NCI-H187 (cell line): ENCODE measurements at places on chromosomes 12 and 14.

GRCh38 chr12:47837190-47838171 lies 17.8 kb upstream of the HDAC7 start:
- DNase-seq, result peak; percentile 67

GRCh38 chr12:111685322-111685810 lies 390 bp downstream of the BRAP start:
- DNase-seq, result no peak

- no peak for DNase-seq
Observed at GRCh38 chr12:56873382-56873781, 60.8 kb downstream of the SDR9C7 start.

DNA sequence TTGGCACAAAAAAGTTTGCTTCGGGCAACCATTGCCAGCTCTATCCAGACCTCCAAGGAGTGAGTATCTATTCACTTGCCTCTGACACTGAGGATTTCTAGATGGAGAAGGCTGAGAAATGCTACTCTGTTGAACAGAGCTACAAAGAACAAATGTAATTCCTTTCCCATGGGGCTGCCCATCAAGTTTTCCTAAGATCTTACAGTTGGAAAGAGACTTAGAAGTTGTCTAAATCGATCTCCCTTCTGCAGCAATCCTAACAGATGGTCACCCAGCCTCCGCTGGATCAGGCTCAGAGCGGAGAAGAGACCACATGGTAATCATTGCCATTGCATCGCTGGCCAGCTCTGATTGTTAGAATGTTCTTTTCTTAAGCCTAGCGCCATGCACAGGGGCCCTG lies 110.1 kb upstream of the BCL2L14 start:
- no peak for DNase-seq

DNA sequence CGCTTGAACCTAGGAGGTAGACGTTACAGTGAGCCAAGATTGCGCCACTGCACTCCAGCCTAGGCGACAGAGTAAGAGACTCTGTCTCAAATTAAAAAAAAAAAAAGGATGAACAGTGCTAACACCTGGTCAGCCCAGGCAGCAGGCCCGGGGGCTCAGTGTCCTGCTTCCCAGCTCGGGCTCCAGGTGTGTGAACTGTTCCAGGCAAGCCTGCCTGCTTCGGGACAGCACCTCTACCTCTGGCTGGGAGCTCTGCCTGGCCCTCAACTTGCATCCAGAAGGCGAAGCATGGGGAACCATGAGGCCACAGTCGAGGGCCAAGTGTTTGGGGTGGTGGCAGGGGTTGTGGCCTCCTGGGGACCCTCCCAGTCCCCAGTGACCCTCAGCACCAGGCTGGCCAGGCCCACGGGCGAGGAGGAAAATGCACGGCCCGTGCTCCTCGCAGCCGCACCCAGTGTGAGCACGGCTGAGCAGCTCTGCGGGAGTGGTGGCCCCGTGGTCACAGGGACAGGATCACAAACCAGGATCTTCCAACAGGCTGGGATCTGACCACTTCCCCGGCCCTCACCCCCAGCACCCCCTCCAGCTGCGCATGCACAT lies 15.5 kb downstream of the CDCA4 start:
- no peak for DNase-seq

- DNase-seq, result no peak
Observed at GRCh38 chr14:32512348-32512747, 183.2 kb downstream of the AKAP6 start.

DNA sequence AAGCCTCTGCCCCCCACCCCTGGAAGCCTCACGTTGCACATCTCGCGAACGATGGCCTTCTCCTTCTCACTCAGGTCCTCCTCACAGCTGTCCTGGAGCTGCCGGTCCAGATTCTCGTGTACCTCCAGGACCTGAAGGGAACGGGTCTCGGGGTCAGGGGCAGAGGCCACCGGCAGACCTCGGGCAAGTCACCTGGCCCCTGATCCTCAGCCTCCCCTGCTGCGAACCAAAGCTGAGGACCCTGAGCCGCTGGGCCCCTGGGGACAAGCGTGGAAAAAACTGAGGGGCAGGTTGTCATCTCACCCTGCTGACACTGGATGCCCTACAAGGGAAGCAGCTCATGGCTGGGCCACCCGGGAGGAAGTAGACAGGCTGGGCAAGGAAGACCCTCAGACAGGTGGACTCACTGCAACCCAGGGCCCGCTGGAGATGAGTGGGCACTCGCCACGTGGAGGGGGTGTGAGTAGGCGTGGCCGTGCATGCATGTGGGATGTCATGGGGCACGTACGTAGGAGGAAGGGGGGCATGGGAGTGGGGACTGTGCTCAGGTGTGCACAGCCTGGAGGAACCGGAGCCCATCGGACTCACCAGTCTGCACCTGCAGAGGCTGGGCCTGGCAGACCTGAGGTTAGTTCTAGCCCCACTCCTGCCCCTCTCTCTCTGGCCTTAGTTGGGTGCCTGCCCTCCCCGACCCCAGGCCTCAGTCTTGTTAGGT lies 35.1 kb downstream of the CCNK start:
- no peak for DNase-seq

GRCh38 chr12:171743-172676 lies 41.9 kb downstream of the SLC6A12 start:
- no peak for DNase-seq

DNA sequence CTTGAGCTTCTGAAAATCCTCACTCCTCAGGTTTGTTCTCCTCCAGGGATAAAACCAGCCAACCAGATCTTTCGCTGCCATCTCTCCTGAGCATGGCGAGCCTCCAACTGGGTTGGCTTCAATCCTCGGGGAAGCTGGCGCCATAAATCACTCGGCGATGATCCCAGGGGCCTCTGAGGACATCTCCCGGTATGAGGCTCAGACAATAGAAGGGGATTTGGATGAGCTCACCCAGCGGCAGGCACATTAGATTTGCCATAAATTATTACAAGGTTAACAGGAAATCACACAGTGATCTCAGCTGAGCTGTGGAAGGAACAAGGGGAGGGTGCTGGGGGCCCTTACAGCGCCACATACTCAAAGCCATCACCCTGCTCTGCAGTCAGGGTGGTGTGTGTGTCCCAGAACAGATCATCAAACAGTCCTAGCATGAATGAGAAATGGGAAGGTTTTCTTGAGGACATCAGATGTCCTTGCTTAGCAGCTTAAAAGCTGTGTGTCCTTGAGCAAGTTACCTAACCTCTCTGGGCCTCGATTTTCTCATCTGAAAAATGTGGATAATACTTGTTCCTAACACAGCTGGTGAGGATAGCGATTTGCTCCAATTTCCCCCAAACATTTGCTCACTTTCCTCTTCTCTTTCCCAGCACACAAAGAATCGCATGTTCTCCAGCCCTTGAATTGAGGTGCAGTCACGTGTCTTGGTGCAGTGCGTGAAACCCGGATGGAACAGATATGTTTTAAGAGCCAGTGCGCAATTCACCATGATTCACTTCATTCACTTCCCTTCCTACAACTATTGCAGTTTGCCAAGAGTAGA lies 142.8 kb downstream of the SCARB1 start:
- DNase-seq, result peak; percentile 92

- no peak for DNase-seq
Observed at GRCh38 chr14:74531467-74531866, 37.9 kb downstream of the ISCA2 start.

DNA sequence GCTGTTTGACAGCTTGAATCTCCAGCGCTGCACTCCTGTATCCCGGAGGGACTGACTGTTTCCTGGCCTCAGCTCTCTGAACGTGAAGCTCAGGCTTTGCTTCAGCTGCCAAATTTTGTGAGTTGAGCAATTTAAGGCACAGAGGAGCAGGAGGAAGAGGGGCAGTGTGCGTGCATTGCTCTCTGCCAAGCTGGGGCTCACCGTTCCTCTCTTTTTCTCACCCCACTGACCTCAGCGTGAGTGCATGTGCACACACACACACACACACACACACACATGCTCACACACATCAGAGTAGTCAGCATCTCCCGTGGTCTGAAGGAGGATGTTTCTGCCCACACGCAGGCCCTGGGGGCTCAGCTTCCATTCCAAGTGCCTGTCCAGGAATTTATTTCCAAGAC lies 27.8 kb upstream of the BDKRB2 start:
- DNase-seq, result no peak

GRCh38 chr12:128829861-128830504 lies 6.2 kb upstream of the SLC15A4 start:
- no peak for DNase-seq

GRCh38 chr12:73424484-73424883 lies 1113.2 kb upstream of the ATXN7L3B start:
- no peak for DNase-seq

DNA sequence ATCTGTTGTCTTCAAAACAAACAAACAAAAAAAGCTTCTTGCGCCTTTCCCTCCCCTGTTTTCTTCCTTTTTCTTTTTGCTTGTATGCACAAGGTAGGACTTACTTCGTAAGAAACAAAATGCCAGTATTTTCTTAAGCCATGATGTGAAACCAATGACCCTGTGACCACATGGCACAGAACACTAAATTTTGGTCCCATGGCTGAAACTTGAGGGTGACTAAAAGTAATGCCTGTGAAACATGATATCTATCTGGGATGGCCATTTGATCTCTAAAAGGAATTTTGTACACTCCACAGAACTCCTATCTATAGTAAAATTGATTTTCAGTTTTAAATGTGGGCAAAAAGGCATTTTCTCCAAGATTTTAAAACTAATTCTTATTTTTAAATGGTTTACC lies 63.6 kb downstream of the PAPOLA start:
- no peak for DNase-seq

DNA sequence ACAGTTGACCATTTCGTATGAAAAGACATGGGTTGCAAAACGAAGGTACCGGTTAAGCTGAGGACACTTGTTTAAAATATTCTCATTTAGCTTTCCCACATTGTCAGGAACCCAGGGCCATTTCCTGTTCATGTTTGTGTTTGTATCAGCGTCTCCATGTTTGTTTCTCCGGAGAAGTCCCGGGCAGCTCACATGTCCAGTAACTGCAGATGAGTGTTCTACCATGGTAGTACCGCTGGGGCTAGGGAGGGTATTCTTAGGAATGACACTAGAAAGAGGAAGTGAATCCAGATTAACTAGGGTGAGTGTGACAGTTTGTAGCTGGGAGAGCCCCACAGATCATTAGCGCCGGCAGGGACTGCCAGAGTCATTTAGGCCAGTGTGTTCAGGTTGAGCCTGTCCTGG lies 50.0 kb upstream of the EVL start:
- no peak for DNase-seq

GRCh38 chr12:104490850-104491249 lies 34.1 kb downstream of the CHST11 start:
- no peak for DNase-seq

DNA sequence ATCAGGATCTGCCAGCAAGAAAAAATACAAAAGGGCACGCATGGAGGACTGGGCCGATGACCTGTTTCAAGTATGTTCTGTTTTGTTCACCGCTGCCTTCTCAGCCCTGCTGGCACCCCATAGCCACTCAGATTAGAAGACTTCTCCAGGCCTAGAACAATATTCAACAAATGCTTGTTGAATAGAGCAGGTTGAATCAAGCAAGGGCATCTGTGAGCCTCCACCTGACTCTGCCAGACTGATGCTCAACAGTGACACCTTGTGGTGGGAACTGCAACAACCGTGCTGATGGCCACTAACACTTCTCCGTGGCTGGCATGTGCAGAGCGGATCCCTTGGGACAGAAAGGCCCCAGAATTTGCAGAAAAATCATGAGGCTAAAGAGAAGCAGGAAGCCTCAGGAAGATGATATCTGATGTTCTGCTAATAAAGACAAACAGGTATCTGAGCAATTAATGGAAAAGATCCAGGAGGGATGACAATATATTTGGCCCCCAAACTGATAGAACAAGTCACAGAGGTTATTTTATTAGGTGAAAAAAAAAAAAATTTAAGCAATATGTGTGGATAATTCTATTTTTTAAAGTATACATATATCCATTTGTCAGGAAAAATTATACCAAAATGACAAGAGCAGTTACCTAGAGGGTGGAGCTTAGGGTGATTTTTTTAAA lies 114.3 kb downstream of the KSR2 start:
- peak; percentile 51 for DNase-seq

DNA sequence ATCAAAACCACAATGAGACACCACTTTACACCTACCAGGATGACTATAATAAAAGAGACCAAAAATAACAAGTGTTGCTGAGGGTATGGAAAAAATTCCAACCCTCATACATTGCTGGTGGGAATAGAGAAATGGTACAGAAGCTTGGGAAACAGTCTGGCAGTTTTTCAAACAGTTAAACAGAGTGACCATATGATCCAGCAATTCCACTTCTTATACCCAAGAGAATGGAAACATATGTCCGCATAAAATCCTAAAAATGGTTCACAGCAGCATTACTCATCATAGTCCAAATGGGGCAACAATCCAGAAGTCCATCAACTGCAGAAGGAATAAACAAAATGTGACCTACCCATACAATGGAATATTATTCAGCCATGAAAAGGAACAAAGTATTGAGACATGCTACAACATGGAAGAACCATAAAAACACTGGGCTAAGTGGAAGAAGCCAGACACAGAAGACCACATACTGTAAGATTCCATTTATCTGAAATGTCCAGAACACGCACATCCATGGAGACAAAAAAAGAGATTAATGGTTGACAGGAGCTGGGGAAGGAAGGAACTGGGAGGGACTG lies 44.5 kb downstream of the CHGA start:
- no peak for DNase-seq

- DNase-seq, result no peak
Observed at GRCh38 chr12:67424784-67425183, 155.6 kb downstream of the CAND1 start.

DNA sequence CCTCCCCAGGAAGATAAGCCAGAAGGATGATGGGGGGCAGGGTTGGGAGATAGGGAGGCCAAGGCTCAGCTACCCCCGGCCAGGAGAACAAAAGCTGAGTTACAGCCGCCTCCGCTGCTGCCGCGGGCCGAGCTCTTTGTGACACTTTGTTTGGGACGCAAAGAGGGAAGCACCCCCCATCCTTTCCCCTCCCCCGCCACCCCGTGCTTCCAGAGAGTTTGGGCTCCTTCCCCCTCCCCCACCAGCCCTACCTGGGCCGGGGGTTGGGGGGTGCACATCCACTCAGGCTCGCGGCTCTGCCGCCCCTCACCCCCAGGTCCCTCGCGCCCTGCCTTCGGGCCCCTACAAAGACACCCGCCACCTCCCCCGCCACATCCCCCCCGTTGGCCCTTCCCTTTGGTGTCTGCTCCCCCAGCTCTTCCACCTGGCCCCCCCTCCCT lies 799 bp downstream of the ZNF219 start:
- no peak for DNase-seq

DNA sequence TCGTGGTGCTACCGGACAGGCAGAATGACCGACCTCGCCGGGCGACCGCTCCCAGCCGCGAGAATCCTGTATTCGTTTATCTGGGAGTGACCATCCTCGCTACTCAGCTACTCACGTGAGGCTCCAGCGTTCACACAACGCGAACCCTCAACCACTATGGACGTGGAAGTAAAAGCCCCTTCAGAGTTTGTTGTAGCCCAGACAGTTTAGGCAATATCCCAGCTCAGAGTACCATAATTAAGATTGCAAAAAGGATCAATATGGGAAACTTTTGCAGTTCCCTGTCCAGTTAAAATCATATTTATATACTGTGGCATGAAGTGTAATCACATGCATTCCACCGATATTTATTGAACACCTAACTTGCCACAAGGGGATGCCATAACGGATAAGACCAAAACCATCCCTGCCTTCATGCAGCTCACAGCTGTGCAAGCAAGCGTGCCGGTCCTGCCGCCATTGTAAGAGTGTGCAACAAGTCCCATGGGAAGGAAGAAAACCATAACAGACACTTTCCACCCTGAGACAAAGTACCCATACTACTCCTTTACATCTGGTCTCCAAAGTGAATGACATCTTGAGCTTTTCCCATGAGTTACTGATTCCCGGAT lies 938 bp upstream of the MAX start:
- DNase-seq, result no peak

GRCh38 chr14:104925855-104926609 lies 1.4 kb downstream of the PLD4 start:
- no peak for DNase-seq

- no peak for DNase-seq
Observed at GRCh38 chr14:22521449-22522239, 67.4 kb downstream of the DAD1 start.
